Endothelial cell of umbilical vein (primary cell): ENCODE measurements at places on chromosomes 6 and 20.

- no peak for DNase-seq
Observed at GRCh38 chr20:33668466-33669155, 1.9 kb downstream of the ACTL10 start.

DNA sequence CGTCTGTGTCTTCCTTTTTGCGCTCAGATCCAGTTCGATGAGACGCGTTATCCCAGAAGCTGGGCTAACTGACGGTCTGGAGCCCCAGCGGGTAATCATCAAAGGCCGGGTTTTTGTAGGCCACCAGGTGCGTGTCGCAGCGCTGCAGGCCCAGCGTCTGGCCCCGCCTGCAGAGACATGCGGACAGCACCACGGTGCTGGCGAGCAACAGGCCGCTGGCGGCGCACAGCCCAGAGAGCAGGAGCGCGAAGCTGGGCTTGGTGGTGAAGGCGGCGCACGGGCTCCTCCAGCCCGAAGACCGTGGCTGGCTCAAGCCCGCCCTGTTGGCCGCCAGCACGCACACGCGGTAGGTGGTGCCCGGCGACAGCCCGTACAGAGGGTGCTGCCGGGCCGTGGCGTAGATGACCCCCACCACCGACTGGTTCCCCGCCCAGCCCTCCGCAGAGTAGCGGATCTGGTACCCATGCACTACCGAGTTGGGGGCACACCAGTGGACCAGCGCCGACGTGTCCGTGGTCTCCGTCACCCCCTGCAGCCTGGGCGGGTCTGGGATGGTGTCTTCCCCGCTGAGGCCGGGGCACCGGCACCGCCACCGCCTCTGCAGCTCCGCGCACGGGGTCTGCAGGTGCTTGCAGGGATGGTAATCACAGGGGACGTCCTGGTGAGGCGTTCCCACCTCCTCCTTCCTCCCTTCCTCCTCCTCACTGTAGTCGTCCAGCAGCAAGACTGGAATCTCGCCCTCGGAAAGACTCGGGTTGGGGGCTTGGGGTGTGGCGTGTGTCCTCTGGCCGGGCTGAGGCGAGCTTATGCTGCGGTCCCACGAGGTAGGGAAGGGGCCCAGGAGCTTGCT is 12.7 kb downstream of the LRRN4 start:
- no peak for DNase-seq

- DNase-seq = no peak
Observed at GRCh38 chr6:138594758-138595140, 95.5 kb upstream of the NHSL1 start.

DNA sequence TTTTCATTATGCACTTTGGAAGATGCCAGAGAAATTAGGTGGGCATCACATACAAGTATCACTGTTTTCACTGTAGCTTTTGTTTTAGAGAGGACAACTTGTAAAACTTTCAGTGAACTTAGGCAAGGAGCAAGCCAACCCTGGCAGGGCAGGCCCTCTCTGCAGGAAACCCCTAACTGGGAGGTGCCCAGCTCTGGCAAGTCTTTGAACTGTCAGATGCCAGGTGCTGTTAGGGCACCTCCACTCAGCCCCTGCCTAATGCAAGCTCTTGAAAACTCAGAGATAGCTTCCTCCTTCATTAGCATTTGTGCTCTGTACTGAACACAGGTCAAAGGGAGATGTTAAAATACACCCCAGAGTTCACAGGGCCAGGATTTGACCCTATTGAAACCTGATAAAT is 774.2 kb upstream of the FLRT3 start:
- no peak for DNase-seq

- no peak for DNase-seq
Observed at GRCh38 chr20:8700756-8701155, 368.1 kb upstream of the PLCB4 start.

DNA sequence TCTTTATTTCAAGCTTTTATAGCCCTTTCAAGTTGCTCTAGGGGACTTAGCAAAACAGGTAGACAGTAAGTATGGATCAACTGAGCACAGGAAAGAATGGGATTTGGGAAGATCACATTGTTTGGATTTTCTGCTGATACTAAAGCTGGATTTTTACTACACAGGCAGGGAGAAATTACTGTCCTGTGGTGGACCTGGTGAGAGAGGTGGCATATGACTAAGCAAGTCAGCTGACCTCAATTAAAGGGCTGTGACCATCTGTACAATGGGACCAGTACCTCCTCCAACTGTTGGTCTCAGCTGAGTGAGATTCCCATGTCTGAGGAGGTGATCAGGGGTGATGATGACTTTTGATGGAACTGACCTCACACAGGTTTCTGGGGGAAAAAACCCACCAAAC is 28.0 kb downstream of the RREB1 start:
- no peak for DNase-seq

- no peak for DNase-seq
Observed at GRCh38 chr6:73983367-73983766, 287.4 kb downstream of the CD109 start.

- no peak for DNase-seq
Observed at GRCh38 chr6:78701407-78701806, 165.9 kb upstream of the IRAK1BP1 start.

- no peak for DNase-seq
Observed at GRCh38 chr6:74268815-74269599, 573.0 kb downstream of the CD109 start.

DNA sequence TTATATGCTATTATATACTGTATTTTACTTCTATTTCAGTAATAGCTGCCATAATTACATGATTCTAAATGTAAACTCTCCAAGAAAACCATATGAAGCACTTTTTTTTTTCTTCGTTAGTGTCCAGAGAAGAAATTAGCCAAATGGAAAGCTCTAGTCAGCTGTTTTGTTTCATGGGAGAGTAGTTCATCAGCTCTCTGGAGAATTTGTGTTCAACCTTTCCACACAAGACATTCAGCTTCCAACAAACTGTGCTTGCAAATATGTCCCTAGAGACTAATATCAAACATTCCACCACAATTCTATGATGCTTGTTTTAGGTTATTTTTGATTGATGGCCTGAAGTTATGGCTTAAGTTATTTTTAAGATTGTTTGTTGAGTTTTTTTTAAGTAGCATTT is 19.5 kb downstream of the FHL5 start:
- DNase-seq = no peak

GRCh38 chr20:52496191-52496590 is 304.6 kb upstream of the ZFP64 start:
- DNase-seq = no peak

GRCh38 chr6:138830248-138830647 is 34.4 kb downstream of the ECT2L start:
- no peak for DNase-seq

DNA sequence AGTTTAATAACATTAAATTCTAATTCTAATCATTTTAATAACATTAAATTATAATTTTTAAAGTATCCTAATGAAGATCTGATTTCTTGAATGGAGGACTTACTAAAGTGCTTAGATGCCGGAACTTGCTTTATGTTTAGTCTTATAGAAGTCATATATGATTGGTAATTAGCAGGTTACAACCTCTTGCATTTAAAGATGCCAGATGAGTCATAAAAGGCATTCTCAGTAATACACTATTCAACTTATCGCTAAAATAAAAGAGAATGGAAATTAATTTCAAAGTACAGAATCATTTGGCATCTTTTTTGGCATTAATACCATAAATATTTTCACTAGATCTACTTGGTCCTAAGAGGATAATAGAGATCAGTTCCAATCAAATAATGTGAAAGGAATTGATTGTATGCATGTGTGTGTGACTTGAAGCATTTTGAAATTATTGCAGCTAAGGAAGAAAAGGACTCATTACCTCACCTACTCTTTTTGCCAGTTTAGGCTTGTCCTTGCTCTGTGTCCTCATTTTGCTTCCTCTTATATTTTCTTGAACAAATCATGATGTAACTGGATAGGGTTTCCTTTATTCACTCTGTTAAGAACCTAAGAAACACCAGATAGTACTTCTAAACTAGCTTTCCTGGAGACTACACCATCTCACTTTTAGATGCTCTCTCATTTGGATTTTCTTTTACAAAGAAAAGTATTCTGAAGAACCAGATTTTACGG is 2.7 kb downstream of the COL21A1 start:
- no peak for DNase-seq

GRCh38 chr6:88749849-88750248 is 213.6 kb downstream of the RNGTT start:
- DNase-seq = no peak

- no peak for DNase-seq
Observed at GRCh38 chr20:8523684-8524083, 391.6 kb downstream of the PLCB1 start.

- DNase-seq = no peak
Observed at GRCh38 chr6:49406250-49406970, 56.6 kb downstream of the MMUT start.

DNA sequence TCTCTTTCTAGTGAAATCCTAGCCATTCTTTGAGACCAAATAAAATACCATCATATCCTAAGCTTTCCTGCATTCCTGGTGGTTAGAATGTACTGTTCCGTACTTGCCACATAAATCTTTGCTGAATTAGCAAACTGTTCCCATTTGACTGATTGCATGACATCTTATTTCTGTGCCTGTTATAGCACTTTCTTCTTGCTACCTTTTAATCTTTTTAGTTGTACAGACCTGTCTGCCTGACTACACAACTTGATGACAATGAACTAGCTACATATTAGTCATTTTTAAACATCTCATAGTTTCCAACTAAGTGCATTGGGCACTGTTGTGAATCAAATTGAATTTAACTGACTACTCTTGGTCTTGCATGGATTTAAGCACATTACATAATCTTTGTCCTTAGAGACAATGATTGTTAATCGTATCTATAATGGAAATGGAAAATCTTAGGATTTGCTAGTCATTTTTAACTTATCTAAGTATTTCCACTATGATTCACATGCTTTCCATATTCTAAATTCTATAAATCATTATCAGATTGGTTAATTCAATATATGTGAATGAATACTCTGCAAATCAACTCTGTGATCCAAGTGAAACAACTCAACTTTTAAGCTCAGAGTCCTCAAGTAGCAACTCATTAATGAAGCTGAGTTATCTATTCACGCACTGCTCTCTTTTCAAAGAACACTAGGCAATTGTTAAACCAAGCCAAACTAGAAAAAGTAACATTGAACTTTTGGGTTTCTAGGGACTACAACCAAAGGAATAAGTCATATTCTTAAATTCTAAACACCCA is 109.0 kb downstream of the TNFRSF21 start:
- no peak for DNase-seq

DNA sequence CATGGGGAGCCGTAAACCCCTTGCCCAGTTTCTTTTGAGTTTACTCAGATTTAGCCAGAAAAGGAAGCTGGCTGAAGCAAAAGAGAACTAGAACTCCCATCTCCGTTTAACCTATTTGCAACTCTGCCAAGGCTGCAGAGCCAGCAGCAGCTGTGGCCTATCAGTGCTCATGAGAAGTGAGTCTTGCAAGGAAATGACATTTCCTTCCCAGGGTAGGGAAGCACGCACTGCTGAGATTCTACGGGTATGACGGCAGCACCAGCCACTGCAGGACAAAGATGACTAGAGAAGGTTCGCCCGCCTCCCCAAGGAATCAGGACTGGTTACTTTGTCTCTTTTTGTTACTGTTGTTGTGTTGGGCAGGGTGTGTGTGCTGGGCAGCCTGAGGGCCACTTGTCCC is 47.6 kb downstream of the PPP1R3G start:
- DNase-seq = peak; percentile 90

- no peak for DNase-seq
Observed at GRCh38 chr6:41629128-41629527, 9.1 kb upstream of the MDFI start.

GRCh38 chr6:21323577-21323976 is 270.0 kb upstream of the SOX4 start:
- no peak for DNase-seq
